Mucosa of gallbladder (tissue), 1 donor: ENCODE measurements at places on chromosomes 2 and 18. TPM values are rescaled to one million over a fixed set of nuclear protein-coding genes. Genes with fewer than 3 reads are reported as not detected.

GAL3ST2 gene
- total RNA-seq: 26.4 TPM

ALPI gene
- 1.0 TPM for total RNA-seq

KCNJ13 gene
- 3.0 TPM for total RNA-seq

REEP1 gene
- 21.2 TPM for total RNA-seq

GAREM1 gene
- total RNA-seq: 10.7 TPM

GALNT14 gene
- total RNA-seq: 7.6 TPM

MC2R gene
- total RNA-seq: not detected

CHST10 gene
- 5.7 TPM for total RNA-seq

CHAC2 gene
- total RNA-seq: 2.2 TPM

MDH1B gene
- 2.4 TPM for total RNA-seq

HTRA2 gene
- total RNA-seq: 31.0 TPM

NDUFAF7 gene
- total RNA-seq: 11.4 TPM

LCT gene
- total RNA-seq: not detected

CFAP210 gene
- total RNA-seq: 0.23 TPM

TNFAIP6 gene
- total RNA-seq: 1.4 TPM

SPP2 gene
- total RNA-seq: not detected

RAMP1 gene
- 215 TPM for total RNA-seq

PAPOLG gene
- total RNA-seq: 10.8 TPM

ACVR1 gene
- 47.6 TPM for total RNA-seq

ARHGAP15 gene
- 10.0 TPM for total RNA-seq

TMEM18 gene
- 18.6 TPM for total RNA-seq

VSNL1 gene
- 0.23 TPM for total RNA-seq

KCNF1 gene
- 0.63 TPM for total RNA-seq

BOK gene
- 76.8 TPM for total RNA-seq

ZNF532 gene
- total RNA-seq: 58.7 TPM

NYAP2 gene
- 0.06 TPM for total RNA-seq

UGT1A4 gene
- 5.2 TPM for total RNA-seq

CYP1B1 gene
- total RNA-seq: 25.4 TPM

CRYGC gene
- total RNA-seq: not detected

CAMKMT gene
- 12.1 TPM for total RNA-seq

MARCHF7 gene
- 57.1 TPM for total RNA-seq

ZBTB7C gene
- total RNA-seq: 24.1 TPM

ZBTB14 gene
- 14.1 TPM for total RNA-seq

AQP12A gene
- not detected for total RNA-seq

DSC1 gene
- not detected for total RNA-seq

TSPYL6 gene
- total RNA-seq: not detected
